ENCODE measurements at places on chromosomes 6 and 20.
A peak's percentile ranks its signal among the peaks of the same experiment; 100 is the strongest.

DNA sequence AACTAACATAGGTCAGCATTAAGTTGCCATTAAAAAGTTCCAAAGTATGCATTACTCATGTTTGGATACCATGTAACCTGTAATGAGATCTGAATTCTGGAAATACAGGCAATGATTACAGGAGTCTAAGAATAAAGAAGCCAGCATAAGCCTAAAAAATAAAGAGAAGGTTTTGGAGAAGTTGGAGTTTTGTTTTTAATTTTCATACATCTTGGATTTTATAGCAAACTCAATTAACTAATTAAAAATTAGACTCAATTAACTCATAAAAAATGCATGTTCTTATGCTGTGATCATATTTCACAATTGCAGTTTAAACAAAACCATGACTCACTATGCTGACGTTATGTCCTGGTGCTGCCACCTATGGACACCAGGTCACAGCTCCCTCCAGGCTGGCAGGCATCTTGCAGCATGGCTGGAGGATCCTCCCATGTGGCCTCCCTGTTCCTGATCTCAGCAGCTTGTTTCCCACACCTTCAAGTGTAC lies 648.8 kb upstream of the AGPAT4 start:
- peak; percentile 75 for DNase-seq
- no peak overlapping the region for H3K4me3 ChIP-seq
- peaks cover 18% of the 10 kb centered on the region for H3K4me1 ChIP-seq

GRCh38 chr6:147935656-147936055 lies 407.0 kb upstream of the SASH1 start:
- H3K4me3 ChIP-seq, result no peak overlapping the region

GRCh38 chr6:74689601-74690000 lies 516.3 kb downstream of the COL12A1 start:
- H3K27me3 ChIP-seq, result no peaks in the 10 kb centered on the region
- no peak overlapping the region for H3K27ac ChIP-seq
- no peaks in the 10 kb centered on the region for H3K4me1 ChIP-seq
- no peak for DNase-seq
- no peaks in the 10 kb centered on the region for H3K36me3 ChIP-seq
- H3K4me3 ChIP-seq, result no peak overlapping the region

DNA sequence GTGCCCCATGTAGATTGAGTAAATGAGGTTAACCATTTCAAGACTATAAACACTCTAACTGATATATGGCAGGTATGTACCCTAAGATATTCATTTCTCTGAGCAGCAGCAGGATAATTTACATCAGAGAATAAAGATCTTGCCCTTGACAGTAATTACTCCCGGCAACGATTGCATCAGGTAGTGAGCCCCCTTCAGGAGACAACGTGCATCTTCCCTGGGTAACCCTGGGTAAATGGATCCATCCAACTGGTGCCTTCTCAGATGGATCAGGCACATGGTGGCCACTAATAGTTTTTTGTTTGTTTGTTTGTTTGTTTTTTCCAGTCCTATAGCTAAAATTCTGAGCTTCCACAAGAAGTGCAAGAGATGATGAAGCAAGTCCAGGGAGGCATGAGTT lies 469.4 kb upstream of the SLC35B3 start:
- no peak overlapping the region for H3K27ac ChIP-seq
- no peak overlapping the region for H3K4me3 ChIP-seq
- no peak for DNase-seq
- no peaks in the 10 kb centered on the region for H3K27me3 ChIP-seq
- no peaks in the 10 kb centered on the region for H3K4me1 ChIP-seq

- H3K36me3 ChIP-seq, result no peaks in the 10 kb centered on the region
- H3K4me1 ChIP-seq, result peaks cover 4% of the 10 kb centered on the region
- H3K27ac ChIP-seq, result no peak overlapping the region
Measured at GRCh38 chr20:13816757-13817156, 31.9 kb downstream of the NDUFAF5 start.

DNA sequence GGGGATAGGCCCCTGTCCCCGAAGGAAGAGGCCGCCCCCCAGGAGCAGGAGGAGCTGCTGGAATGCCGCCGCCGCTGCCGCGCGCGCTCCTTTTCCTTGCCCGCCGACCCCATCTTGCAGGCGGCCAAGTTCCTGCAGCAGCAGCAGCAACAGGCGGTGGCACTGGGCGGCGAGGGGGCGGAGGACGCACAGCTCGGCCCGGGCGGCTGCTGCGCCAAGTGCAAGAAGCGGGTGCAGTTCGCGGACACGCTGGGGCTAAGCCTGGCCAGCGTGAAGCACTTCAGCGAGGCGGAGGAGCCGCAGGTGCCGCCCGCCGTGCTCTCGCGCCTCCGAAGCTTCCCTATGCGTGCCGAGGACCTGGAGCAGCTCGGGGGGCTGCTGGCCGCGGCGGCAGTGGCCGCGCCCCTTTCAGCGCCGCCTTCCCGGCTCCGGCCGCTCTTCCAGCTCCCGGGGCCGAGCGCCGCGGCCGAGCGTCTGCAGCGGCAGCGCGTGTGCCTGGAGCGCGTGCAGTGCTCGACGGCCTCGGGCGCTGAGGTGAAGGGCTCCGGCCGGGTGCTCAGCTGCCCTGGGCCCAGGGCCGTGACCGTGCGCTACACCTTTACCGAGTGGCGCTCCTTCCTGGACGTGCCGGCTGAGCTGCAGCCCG lies 630 bp downstream of the PPP1R3G start:
- DNase-seq, result no peak
- H3K4me3 ChIP-seq, result peak overlapping the region; percentile 57
- H3K27me3 ChIP-seq, result no peaks in the 10 kb centered on the region
- no peak overlapping the region for H3K27ac ChIP-seq
- H3K4me1 ChIP-seq, result no peaks in the 10 kb centered on the region
- H3K36me3 ChIP-seq, result no peaks in the 10 kb centered on the region

- H3K36me3 ChIP-seq, result no peaks in the 10 kb centered on the region
- H3K4me3 ChIP-seq, result no peak overlapping the region
- no peaks in the 10 kb centered on the region for H3K4me1 ChIP-seq
- no peak overlapping the region for H3K27ac ChIP-seq
- no peak for DNase-seq
Measured at GRCh38 chr20:58457083-58457695, 58.0 kb downstream of the APCDD1L start.

DNA sequence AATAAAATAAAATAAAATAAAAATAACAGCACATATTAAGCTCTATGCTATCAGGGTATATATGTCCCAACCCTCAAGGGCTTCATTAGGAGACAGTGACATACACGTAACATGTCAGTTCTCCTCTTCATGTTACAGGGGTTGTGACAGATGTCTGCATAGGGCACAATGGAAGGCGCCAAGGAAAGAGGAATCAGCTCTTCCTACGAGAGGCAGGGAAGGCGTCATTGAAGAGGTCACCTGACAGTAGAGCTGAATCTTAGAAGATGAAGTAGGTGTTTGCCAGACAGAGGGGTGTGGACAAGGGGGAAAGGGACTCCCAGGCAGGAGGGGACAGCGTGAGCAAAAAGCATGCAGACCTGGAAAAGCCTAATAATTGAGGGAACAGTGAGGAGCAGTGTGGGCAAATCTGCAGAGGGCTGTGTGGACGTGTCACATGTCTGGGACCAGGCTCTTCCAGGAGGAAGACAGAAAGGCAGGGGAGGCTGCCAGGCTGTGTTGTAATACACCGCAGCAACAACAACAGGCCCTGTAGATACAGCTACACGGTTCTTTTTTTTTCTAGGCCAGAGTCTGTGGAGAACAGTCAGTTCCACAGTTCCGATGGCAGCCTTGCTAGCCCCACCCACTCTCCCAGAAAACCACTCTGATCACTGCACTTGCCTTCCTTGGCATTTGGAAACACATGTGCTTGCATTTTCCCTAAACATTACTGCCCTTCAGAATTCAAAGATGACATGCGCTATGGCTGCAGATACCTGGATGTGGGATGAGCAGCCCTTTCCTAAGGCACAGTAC lies 2.5 kb upstream of the FKBP5 start:
- DNase-seq, result no peak
- no peaks in the 10 kb centered on the region for H3K4me1 ChIP-seq
- H3K36me3 ChIP-seq, result no peaks in the 10 kb centered on the region
- H3K27ac ChIP-seq, result peak overlapping the region; percentile 2

Data from pancreas (tissue), 10 donors.